ENCODE measurements at places on chromosomes 11 and 22.

GRCh38 chr22:17443405-17444203, 74.3 kb downstream of the CECR2 start:
- DNase-seq, result no peak

- no peak for DNase-seq
Measured at GRCh38 chr11:6303661-6304060, 16.6 kb downstream of the CAVIN3 start.

DNA sequence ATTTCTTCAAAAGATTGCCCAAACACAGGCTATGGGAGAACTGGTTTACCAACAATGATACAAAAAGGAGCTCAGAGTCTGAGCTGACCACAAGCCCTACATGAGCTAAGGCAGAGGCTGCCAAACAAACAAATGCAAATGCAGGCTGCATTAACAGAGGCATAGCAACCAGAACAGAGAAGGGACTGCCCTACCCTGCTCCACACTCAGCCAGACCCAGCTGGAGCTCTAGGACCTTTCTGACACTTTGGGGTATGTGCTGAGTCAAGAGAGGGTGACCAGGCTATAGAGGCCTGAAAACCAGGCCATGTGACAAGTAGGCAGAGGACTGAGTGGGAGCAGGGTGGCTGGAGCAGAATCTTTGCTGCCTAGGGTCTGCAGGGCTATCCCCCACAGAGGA, 17.8 kb upstream of the P2RY2 start:
- DNase-seq, result peak; percentile 33

DNA sequence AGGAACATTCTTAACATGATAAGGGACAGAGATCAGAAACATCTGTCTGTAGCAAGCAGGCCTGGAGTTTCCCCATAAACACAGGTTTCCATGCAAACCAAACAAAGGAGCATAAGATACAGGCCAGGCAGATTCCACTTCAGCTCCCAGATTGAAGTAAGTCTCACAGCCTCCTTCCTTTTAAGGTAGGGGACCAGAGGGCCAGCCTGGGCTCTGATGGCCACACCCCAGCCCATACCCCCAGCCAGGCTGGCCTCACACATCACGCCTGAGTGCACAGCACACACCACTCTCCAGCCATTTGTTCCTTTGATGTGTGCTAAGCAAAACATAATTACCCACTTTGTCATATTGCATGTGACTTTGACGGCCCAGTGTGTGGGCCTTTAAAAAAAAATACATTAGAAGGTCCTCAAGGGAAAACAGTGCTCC, 518.7 kb downstream of the NTM start:
- DNase-seq, result no peak

DNA sequence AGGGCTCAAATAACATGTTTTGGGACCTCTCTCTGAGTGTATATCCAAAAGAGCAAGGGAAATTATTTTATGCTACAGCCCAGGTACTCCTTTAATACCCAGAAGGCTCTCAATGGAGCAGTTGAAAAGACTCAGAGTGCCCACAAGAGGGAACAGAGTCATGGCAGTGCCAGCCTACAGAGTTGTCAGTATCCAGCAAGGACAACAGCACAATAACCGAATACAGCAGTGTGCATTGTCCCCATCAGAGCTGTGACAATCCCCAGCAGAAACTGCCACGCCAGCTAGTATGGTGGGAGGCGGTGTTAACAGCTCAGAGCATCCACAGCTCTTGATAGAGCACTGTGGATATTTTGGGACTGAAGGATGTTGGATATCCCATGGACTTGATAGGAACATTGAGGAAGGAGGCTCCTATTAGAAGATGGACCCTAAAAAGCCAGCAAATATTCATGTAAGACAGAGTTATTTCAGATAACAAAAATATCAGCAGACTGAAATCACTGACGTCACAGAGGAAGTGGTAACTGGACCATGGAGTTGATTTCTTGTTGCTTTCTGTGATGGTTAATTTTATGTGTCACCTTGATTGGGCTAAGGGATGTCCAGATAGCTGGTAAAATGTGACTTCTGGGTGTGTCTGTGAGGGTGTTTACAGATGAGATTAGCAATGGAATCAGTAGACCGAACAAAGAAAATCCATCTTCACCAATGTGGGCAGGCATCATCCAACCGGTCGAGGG, 17.7 kb upstream of the PAFAH1B2 start:
- no peak for DNase-seq

DNA sequence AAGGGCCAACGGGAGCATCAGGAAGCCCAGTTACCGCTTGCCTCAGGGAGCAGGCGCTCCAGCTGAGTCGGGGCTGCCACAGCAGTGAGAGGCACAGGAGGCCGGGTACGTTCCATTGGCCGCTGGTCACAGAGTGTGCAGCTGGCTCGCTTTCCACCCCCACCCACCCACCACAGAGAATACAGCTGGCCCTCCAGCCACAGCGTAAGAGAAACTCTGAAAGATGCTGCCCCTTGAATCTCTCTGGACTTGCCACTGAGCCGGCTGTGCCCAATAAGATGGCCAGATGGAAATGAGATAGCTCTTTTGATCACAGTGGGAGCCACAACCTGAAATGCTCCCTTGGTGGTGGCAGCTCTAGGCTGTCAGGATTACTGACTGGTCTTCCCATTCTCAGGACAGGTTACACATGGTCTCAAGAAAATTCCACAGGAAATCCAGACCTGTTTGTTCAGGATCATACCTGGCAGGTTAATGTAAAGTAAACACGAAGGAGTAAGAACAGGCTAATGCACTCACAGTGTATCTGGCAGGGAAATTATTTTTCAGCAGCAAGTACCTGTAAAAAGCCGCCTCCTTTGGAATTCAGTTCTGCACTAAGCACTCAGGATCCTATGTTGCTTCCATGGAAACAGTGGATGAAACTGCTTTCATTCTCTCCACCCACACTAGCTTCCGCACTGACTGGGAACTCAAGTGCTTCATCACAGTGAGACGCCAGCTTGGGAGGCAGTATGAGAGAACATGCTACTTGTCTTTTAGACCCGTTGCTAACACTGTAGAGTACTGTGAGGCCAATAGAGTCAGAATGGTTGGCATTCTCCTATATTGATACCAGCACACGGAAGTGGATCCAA, 16.5 kb downstream of the SIAE start:
- DNase-seq, result peak; percentile 87

- no peak for DNase-seq
Measured at GRCh38 chr22:44180706-44181032, at the start of gene PARVG. TSS of gene PARVG (plus strand) at chr22:44180925. CDS start at chr22:44183330, 2,405 bp downstream.

DNA sequence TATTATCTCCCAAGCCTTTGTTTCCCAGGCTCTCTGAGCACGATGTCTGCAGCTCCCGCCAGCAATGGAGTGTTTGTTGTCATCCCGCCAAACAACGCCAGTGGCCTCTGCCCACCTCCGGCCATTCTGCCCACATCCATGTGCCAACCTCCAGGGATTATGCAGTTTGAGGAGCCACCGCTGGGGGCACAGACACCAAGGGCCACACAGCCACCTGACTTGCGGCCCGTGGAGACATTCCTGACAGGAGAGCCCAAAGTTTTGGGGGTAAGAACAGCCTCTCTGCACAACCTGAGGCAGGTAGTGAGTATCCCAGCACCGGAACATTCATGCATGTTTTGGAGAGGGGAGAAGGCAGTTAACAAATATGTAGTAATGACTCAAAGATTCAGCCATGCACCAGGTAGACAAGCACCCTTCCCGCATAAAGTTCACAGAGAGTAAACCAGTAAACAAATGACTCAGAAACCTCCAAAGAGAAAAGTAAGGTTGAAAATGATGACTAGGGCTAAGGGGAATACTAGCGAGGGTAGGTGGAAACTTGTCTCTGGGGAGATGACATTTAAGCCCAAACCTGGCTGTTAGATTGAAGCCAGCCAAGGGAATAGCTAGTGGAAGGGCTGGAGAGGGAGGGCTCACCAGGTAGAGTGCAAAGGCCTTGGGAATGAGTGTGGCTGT, 7.2 kb downstream of the MS4A15 start:
- DNase-seq, result no peak

- no peak for DNase-seq
Measured at GRCh38 chr22:50274311-50274710, 4.1 kb upstream of the MAPK11 start.

GRCh38 chr22:25083807-25084200, 115.9 kb upstream of the CRYBB3 start:
- DNase-seq, result no peak

DNA sequence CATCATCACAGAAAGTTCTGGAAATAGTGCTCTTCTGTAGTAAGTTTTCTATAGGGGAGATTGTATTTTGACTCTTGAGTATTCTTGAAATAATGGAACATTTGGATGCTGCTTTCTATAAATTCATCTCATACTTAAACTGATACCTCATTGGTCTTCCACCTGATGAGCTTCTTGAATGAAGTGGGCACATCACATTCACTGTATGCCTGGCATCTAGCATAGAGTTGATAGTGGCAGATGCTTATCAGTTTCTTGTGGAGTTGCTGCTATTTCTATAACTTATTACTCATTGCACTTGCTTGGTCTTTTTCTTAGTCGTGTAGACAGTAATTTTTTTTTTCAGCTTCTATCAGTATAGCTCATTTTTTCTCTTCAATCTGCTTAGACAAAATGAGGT, 5.4 kb downstream of the ATXN10 start:
- no peak for DNase-seq

DNA sequence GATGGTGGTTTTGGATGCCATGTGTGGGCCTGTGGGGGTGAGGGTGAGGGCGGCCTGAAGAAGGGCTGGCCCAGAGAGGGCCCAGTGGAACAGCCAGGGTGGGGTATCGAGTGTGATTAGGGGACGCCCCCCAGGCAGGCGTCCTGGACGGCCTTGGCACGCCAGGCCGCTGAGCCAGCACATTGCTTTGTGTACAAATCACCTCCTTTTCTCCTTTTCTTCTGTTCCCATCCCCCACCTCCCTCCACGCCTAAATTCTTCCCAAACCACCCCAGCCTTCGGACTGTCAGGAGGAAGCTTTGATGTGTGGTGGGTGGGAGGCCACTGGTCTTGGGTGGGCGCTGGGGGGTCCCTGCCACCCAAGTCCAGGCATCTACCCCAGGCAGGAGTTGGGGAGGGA, 7.8 kb upstream of the CD248 start:
- no peak for DNase-seq

DNA sequence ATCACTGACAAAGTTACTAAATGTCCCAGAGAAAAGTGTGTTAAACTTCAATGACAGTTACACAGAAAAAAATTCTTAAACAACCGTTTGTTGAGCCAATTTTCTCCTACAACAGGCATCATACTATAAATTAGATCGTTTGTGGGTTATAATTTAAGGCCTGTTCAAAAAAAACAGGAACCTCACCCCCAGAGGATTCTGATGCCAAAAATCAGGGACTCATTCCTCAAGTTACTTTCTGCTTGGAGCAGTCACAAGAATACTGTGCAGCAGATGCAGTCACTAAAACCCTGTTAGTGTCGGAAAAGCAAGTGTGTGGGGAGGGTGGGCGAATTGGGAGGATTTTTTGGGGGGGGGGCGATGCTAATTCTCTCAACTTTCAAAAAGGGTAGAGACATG, 657 bp downstream of the CWC15 start:
- no peak for DNase-seq

DNA sequence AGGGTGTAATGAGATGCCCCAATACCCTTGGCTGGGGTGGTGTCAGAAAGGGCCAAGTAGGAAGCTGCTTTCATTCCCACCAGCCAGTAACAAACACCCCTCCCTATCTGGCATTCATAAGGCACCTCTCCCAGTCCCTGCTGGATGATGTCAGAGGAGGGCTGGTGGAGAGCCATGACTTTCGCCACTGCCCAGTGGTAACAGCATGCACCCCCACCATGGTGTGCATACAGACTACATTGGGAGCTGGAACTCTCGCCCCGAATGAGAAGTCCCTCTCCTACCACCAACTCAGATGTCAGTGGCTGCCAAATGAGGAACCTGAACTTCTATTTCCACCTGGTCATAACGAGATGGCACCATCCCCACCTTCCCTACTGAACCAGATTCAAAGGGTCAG, 73.3 kb downstream of the SGSM3 start:
- DNase-seq, result no peak

- no peak for DNase-seq
Measured at GRCh38 chr11:76276046-76276780, 69.9 kb upstream of the WNT11 start.

GRCh38 chr11:117806846-117807245, 9.8 kb upstream of the DSCAML1 start:
- DNase-seq, result no peak

DNA sequence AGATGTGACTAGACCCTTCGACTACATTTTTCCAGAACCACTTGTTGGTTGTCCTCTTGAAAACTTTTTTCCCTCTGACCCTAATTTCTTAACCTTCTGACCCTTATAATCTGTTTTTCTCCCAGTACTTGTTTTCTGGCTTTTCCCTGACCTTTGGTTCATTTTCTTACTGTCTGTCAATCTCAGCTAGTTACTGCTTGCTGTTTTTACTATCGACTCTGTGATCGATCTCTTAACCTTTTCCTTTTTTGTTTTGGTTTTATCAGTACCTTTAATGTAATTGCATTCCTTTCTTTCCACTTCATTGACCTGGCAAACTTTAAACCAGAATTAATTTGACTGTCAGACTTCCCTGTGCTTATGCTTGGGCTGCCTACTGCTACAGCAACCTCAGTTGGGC, 92.8 kb downstream of the DDX10 start:
- DNase-seq, result no peak

GRCh38 chr11:33480626-33481025, 220.0 kb downstream of the C11orf91 start:
- no peak for DNase-seq

DNA sequence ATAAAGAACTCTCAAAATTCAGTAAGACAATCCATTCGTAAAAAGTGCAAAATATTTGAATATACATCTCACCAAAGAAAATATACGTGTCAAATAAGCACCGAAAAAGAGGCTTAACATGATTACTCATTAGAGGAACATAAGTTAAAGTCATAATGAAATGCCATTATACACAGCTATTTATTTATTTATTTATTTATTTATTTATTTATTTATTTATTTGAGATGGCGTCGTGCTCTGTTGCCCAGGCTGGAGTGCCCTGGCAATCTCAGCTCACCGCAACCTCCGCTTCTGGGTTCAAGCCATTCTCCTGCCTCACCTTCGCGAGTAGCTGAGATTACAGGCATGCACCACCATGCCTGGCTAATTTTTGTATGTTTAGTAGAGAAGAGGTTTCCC, 203.6 kb upstream of the UBASH3B start:
- DNase-seq, result no peak

- DNase-seq, result no peak
Measured at GRCh38 chr11:45886816-45887520, 1.5 kb downstream of the MAPK8IP1 start.

DNA sequence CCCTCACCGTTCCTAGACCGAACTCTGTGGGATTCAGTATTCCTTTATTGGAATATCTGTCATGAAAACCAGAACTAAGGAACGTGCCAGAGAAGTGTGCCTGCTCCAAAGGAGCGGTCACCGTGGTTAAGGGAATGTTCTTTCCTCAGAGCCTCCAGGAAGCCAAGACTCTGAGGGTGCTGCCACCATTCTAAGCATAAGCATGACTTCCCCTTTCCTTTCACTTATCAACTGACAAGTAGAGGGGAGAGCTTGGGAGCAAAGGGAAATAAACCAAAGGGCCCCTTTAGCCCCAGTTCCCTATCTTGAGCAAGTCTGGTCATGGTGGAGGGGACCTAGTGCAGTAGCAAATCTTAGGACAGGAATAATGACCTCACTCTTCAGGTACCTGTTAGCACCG, 26.8 kb downstream of the CTR9 start:
- no peak for DNase-seq

- no peak for DNase-seq
Measured at GRCh38 chr11:99531468-99531867, 510.7 kb downstream of the CNTN5 start.

- DNase-seq, result no peak
Measured at GRCh38 chr11:33013755-33014154, 1.9 kb upstream of the DEPDC7 start.

Data from DMS79 (cell line).